EH (cell line): ENCODE measurements at places on chromosomes 3 and 15.

- DNase-seq = no peak
Observed at GRCh38 chr15:27499191-27499590, 528.2 kb downstream of the GABRG3 start.

DNA sequence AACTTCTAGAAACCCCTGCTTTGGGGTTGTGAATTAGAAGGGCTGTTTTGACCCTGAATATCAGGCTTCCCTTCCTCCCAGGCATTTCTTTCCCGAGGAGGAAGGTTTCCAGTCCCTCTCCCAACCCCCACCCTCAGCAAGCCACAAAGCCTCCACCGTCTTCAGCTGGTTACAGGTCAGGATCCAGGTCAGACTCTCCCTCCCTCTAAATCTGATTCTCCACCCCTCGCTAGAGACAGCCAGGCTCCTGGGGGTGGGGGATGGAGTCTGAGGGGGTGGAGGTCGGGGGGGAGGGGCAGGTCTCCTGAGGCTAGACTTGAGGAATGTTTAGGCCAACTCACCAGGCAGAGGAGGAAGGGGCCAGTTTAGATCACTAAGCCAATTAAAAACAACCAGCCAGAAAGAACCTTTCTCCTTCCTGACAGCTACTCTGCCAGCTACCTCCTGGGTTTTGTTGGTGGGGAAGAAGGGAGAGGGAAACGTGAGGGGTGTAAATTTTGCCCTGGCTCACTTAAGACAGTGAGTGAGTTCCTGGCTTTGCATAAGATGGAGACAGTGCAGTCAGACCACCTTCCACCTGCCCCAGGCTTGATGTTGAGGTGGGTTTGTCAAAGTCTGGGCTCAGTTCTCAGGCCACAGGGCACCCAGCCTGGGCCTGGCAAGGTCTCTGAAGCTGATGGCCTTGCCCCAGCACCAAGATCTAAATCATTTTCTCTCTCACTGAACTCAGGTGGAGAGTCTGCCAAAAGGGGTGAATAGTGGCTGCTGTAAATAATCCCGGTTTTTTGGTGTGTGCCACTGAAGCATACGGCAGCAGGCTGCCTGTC is 19.5 kb downstream of the BMF start:
- peak; percentile 70 for DNase-seq

DNA sequence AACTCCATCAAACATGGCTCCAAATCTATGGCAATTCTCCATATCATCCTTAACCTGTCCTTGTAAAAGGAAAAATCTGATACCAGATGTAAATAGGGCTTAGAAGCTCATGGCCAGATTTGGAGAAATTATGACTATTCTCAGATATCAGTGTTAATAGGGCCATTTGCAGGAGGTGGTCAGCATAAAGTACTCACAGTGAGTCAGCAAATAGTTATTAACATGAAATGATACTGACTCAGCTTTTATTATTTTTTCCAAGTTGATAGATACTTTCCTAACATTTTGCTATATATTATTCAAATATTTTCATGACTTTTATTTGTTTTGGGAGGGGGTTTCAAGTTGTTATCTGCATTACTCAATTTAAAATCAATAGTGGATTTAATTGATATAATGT is 255.8 kb downstream of the MFSD1 start:
- DNase-seq = peak; percentile 7

DNA sequence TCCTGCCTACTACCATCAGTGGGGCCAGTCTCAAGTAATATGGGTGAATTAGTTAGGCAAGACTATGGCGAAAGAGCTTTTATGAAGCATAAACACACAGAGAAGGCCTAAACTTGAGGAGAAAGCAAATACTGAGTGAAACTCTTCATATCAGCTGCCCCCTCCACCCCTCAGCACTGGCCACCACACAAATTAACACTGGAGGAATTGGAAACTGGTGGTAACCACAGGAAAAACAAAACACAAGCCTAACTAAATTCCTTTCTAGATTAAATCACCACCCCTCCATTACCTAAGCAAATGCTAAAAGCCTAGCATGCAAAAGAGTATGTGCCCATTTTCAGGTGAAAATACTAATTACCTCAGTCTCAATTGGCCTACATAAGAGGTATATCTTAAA is 774.7 kb upstream of the NECTIN3 start:
- DNase-seq = peak; percentile 46

DNA sequence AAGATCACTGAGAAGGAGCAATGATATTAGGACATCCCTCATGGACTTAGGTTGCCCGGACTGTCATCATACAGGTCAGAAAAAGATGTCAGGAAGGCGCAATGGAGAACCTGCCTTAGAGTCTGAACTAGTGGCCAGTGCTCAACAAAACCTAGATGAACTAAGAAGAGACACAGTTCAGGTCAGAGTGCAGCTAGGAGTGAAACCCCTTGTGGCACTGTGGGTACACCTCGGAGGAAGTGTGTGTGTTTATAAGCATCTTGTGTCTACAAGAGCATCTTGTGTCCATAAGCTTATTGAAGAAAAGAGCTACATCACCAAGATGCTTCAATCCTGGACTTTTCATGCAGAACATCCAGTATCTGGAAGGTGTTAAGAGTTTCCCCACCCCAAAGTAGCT is 315.7 kb downstream of the MAGI1 start:
- DNase-seq = no peak

GRCh38 chr15:62362608-62363007 is 197.5 kb upstream of the C2CD4B start:
- DNase-seq = peak; percentile 63

GRCh38 chr3:133833880-133834620 is 28.4 kb downstream of the SRPRB start:
- DNase-seq = no peak

GRCh38 chr15:101543926-101544612 is 54.6 kb upstream of the PCSK6 start:
- DNase-seq = no peak

- no peak for DNase-seq
Observed at GRCh38 chr3:113485161-113485609, 29.8 kb downstream of the SPICE1 start.

DNA sequence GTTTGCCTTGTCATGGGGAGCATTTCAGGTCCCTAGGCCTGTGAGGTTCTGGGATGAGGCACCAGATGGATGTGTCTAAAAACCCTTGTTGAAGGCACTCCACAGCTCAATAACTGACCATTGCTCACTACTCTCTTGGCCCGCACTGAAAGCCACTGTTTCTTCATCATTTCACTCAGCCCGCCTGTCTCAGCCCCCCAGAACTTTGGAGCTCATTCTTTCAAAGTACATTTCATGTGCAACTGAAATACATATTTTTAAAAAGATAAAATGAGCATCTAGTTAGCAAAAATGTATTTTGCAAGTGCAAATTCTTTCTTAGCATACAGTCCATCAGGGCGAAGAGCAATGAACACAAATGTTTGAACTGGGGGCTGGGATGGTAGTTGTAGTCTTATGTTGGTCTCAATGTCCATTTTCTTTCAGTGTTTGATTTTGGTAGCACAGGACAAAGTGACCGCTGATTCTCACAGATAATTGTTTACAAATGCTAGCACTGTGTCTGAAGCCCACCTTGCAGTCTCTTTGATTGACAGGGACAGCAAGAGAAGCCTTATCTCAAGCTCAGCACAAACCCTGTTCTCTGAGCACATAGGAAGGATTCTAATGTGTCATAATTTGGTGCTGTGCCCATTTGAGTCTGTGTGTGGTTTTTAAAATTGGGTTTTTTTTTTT is 19.6 kb downstream of the HEMK1 start:
- DNase-seq = peak; percentile 28

DNA sequence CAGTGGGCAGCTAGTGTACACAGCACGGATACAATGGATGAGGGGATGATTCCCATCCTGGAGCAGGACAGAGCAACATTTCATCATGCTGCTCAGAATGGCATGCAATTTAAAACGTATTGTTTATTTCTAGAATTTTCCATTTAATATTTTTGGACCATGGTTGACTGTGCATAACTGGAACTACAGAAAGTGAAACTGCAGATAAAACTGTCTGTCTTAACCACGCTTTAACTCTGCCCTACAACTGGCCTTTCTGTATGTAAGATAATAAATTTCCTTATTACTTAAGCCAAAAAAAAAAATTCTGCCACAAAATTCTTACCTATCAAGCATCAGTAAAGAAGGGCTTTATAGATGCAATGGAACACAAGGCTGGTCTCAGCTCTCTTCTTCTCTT is 33.4 kb downstream of the AP3S2 start:
- no peak for DNase-seq

GRCh38 chr3:8737301-8737700 is 3.7 kb downstream of the CAV3 start:
- DNase-seq = no peak

DNA sequence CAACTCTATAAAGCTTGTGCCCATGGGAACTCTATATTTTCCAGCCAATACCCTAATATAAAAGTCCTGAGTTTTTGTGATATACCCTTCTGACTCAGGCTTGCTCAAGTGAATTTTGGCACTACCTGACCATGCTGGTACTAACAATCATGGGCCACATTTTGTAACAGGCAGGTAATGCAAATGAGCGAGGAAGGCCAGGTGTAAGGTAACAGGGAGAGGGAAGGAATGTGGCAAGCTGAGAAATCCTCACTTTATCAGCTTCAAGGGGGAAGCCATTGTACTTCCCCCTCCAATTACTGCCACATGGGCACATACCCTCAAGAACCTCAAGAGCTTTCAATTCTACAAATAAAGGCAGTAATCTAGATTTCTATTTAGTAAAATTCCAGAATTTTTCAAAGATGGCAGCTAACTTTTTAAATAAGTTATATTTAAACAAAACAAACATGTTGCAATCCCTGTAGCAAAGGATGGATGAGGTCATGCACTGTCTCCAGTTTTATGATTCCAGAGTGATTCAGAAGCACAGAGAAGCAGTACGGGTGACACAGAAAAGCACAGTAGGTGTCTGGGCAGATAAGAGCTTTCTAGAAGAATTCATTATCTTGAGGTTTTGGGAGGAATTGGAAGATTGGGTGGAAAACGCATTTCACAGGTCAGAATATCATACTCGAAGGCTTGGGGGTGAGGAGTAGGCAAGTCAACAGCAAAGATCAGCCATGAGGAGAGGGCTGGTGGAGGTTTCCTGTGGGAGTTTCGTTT is 87.6 kb downstream of the FOXP1 start:
- DNase-seq = peak; percentile 94

DNA sequence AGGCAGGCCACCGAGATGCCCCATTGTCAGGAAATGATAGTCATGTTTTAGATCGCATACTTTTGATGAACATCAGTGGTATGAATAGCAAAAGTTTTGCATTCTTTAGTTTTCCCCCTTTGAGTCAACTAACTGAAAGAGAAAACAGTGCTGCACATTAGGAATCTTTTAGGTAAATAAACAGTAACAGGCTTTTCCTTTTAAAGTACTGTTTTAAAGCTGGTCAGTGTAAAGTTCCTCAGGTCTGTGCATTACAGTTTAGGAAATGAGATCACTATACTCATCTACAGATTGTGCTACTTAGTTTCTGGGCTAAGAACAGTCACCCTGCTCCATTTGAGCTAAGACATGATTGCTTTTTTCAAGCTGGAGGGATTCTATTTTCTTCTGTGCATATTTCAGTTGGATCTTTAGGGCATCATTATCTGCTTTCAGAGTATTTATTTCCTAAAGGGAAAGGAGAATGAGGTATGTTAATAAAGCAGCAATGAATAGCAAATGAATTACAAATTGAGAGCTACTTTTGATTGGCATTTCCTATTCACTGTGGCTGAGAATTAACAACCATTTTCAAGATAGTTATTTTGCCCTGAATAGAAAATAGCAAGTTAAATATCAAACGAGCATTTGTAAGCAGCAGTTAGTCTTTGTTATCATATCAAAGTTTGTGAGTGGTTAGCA is 36.5 kb downstream of the FAM98B start:
- peak; percentile 95 for DNase-seq

GRCh38 chr3:100836661-100837060 is 127.4 kb downstream of the TFG start:
- peak; percentile 33 for DNase-seq

- DNase-seq = no peak
Observed at GRCh38 chr3:185058796-185059195, 94.1 kb downstream of the C3orf70 start.

DNA sequence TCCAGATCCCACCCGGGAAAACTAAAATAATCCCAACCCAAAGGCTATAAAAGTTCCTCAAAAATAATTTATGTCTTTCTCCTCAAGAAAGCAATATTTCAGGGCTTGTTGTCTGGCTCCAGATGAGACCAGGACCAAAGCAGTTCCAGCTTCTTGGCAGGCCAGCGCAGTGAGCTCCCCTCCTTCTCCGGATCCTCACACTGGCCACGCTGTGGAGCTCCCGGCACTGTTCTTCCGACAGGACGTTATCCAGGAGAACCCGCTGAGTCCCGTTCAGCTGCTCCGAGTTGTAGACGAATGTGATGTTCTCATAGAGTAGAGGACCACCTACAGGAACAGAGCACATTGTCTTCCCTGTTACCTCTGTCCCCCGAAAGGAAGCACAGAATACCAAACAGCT is 146.3 kb downstream of the P3H2 start:
- DNase-seq = no peak

- DNase-seq = no peak
Observed at GRCh38 chr3:40817017-40817416, 292.3 kb downstream of the ZNF621 start.

GRCh38 chr15:66089049-66089448 is 164.5 kb downstream of the MEGF11 start:
- DNase-seq = no peak

- peak; percentile 36 for DNase-seq
Observed at GRCh38 chr15:48221885-48222284, 15.8 kb downstream of the SLC12A1 start.

GRCh38 chr15:74525309-74525708 is 15.7 kb upstream of the ARID3B start:
- peak; percentile 21 for DNase-seq

DNA sequence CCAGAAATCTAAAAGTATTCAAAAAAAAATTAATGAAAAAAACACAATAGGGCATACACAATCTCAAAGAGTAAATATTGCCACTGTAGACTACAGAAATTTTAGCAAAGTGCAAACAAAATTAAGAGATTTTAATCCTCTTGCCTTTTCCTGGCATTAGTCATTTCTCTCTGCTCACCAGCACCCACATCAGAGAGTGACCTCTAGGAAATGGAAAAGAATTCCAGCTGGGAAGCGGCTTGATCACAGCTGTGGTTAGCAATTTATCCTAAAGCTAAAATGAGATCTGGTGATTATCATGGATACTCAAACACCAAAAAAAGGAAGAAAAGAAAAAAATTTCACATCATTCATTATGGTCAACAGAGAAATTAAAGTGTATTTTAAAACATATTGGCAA is 7.5 kb downstream of the CSNK1G1 start:
- peak; percentile 71 for DNase-seq

GRCh38 chr3:35385271-35385670 is 254.1 kb upstream of the ARPP21 start:
- no peak for DNase-seq

GRCh38 chr3:195762611-195763010 is 41.8 kb downstream of the MUC20 start:
- DNase-seq = no peak

- no peak for DNase-seq
Observed at GRCh38 chr15:75736256-75736655, 23.6 kb upstream of the CSPG4 start.

DNA sequence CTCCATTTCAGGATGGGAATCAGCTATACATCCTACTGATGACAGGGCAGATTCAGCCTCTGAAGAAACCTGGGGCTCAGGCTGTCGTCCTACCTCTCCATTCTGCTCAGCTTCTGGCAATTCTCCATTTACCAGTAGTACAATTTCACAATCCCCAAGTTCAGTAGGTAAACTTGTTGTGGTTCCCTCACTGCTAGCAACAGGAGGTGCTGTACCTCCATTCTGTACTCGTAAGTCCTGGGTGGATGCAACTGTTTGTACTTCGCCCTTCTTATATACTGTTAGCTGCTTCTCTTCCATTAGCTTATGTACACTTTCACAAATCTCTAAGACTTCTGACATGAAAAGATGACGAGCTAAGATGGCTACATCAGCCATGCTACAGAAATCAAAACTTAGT is 11.6 kb downstream of the ZBTB11 start:
- DNase-seq = no peak
